ENCODE measurements at places on chromosomes 12 and 14.
A peak's percentile ranks its signal among the peaks of the same experiment; 100 is the strongest.

DNA sequence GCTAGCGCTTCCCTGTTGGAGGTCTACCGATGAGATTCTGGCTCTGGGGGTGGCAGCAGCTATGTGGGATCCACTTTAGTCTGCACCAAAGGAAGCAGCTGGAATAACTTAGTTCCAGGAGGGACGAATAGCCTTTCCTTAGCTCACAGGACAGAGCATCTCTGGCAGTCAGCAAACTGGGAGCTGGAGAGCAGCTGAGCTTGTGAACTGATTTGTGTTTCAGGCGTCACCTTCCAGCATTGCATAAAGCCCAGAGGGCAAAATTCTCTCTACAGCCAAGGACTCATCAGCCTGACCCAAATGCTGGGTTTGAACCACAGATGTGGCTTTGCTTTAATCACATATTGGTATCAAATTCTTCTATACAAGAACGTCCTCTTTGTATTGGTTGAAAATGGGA is 81.9 kb upstream of the PELI2 start:
- no peak for DNase-seq

- DNase-seq = no peak
These were observed 448.2 kb downstream of the RGS6 start for GRCh38 chr14:72380456-72380855.

GRCh38 chr12:53483225-53483978 is 15.9 kb downstream of the MAP3K12 start:
- no peak for DNase-seq

- DNase-seq = no peak
These were observed 70.7 kb downstream of the PLEKHA5 start for GRCh38 chr12:19200261-19200660.

- no peak for DNase-seq
These were observed 12.9 kb upstream of the TUBA1A start for GRCh38 chr12:49201595-49202295.

DNA sequence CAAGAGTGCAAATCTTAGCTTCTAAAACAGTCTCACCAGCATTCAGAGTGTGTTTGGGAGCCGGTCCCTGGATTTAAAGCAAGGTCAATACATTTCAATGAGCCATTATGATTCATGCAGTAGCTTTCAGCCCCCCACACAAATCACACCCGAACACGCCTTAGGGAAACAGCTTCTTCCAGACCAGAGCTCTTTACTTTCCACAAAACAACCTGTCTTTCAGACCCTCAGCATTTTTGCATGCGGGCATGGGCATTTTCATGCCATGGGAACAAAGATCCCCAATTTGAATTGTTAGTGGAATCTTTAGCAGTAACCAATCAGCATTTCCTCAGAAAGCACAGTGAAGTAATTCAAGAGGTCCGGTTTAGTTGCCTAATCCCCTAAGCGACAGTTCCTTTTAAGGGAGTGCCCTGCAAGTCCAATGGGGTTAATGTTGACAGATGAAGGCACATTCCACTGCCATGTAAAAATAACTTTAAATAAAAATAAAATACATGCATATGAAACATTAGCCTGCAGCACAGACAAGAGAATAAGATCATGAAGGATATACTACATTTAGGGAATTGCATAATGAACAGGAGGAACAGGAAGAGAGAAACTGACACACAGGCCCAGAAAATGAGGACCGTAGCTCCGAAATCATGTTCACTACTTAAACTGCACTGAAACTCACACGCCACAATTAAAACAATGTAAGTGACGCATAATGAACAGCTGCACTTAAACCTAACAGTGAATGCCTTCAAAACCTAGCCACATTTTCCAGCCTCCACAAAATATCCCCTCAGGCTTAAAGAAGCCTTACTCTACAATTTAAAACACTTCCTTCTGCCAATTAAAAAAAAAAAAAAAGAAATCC is 4.0 kb downstream of the VPS37B start:
- DNase-seq = no peak

- DNase-seq = peak; percentile 92
These were observed at the start of gene NFKBIA for GRCh38 chr14:35404449-35405303. Gene NFKBIA (minus strand): TSS chr14:35404749. CDS start chr14:35404644, 105 bp downstream.

DNA sequence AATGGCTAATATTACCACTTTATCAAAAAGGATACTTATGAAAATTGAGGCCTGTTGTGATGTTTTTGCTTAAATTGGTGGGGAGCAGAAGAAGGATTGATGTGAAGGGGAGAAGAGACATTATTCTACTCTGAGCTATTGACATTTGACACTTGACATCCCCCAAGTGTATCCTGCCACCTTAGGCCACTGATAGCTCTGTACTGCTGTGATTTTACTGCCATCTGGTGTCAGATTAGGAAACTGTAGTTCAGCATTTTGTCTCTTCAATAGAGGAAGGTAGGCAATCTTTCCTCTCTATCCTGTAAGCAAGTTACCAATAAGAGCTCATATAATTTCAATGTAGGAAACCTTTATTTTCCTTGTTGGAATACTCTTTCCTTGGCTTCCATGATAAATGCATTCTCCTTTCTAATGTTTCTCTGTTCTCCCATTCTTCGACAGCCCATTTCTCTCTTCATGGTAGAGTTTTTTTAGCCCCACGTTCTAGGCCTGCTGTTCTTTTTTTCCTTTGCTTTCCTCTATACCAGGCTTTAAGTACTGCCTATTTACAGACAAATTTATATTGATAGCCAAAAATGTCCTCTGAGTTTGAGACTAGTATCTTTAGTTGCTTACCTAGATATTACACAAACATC is 46.3 kb downstream of the PPHLN1 start:
- peak; percentile 54 for DNase-seq

DNA sequence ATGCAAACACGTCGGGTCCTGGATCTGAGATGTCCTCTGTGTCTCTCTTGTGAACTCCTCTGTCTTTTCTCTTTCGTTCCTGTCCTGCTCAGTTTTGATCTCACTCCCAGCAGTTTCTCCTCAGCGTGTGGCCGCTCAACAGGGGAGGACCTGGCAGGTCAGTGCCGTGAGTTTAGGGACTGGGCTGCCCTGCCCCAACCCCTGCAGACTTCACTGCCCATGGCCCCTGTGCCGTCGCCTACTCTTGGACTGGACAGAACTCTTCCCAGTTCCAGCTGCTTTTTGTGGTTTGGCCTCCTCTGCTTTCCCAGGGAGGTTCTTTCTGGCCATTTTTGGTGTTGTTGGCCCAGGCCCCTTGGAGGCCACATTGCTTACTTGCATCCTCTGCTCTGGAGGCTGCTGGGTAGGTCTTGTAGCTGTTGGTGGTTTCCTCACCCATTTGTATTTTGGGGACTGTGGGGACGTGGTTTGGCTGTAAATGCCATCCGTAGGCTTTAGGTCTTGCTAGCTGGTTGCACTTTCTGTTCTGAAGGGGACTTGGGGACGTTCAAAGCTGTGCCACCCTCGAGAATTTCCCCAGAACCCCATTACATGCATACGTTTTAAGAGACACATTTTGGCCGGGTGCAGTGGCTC is 20.0 kb upstream of the DNAH10 start:
- no peak for DNase-seq

GRCh38 chr12:62130402-62130801 is 129.8 kb upstream of the USP15 start:
- no peak for DNase-seq

- no peak for DNase-seq
These were observed 6.2 kb upstream of the STXBP6 start for GRCh38 chr14:25055992-25056687.

DNA sequence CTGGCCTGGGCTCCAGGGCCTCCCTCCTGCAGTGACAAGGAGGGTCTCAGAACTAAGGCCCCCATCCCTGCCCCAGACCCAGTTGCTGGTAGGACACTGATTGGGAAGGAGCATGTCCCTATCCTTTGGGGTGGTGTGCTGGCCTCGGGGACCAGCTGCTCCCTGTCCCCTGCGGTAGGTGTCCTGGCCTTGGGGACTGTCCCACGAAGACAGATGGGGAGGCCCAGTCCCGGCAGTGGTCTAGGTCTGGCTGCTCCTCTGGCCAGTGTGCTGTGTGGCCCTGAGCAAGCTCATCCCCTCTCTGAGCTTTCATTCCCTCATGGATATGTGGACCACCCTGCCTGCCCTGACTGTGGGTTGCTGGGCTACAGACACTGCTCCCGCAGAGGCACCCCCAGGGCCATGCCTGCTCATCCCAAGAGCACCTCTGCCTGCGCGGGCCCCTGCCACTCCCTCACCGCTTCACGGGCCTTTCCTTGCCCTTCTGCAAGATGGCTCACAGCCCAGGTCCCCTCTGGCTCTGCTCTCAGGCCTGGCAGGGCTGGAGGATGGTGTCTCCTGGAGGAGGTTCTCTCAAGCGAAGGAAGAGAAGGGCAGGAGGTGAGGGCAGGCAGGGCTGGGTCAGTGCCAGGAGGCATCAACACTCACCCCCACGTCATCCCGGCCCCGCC is 12.5 kb downstream of the AHNAK2 start:
- no peak for DNase-seq

DNA sequence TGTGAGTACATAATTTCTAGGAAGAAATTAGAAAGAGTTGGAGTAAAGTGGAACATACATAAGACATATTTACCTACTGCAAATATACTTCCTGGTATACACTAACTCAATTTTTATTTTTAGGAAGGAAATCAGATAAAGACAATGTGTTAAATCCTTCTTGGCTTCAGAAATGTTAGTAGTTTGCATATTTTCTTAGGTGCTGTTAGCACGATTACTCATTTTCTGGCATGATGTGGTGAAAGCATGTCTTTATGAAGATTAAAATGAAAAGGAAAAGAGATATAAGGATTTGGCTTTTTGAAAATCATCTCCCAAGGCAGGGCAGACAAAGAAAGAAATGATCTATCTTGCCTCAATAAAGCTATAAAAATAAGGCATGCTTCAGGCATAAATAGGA is 287.6 kb upstream of the E2F7 start:
- no peak for DNase-seq

- no peak for DNase-seq
These were observed 757 bp downstream of the SLC39A5 start for GRCh38 chr12:56230432-56231183.

- DNase-seq = no peak
These were observed 4.3 kb upstream of the KRT81 start for GRCh38 chr12:52295663-52296062.

- no peak for DNase-seq
These were observed 16.0 kb downstream of the RITA1 start for GRCh38 chr12:113201187-113202177.

- no peak for DNase-seq
These were observed 90.8 kb downstream of the SLCO1B1 start for GRCh38 chr12:21221778-21222177.

GRCh38 chr12:21638054-21638891 is 19.4 kb downstream of the LDHB start:
- no peak for DNase-seq

DNA sequence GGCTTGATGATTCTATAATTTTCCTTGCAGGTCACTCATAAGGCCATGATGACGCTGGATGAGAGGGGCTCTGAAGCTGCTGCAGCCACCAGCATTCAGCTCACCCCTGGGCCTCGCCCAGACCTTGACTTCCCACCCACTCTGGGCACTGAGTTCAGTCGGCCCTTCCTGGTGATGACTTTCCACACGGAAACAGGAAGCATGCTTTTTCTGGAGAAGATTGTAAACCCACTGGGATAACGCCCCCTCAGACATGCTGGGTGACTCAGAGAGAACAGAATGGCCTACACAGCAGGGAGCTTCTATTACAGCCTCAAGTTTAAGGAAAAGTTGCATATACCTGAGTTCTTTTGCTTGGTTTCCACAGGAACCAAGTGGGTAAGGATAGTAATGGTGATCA is 34.3 kb downstream of the SERPINA3 start:
- no peak for DNase-seq

GRCh38 chr12:20487519-20487918 is 119.2 kb downstream of the PDE3A start:
- no peak for DNase-seq

DNA sequence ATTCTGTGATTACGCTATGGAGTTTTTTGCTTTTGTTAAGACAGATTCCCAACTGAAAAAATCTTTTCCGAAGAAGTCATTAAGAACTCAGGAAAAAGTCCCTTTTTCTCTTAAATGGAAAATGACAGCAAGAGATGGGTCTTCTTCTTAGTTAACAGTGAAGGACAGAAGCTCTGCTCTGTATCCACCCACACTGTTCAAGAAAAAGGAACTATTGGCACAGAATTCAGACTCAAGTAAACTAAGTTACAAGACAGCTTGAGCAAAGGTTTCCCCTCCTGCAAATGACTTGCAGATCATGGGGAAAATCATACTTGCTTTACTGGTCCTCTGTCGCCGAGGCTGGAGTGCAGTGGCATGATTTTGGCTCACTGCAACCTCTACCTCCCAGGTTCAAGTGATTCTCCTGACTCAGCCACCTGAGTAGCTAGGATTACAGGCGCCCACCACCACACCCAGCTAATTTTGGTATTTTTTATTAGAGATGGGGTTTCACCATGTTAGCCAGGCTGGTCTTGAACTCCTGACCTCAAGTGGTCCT is 137.1 kb upstream of the AEBP2 start:
- DNase-seq = no peak

- DNase-seq = no peak
These were observed 24.4 kb upstream of the MGST1 start for GRCh38 chr12:16323010-16323409.
